ENCODE measurements at places on chromosomes 6 and 20.

GRCh38 chr6:137357263-137357947 is 136.8 kb downstream of the OLIG3 start:
- DNase-seq = no peak

GRCh38 chr20:14622796-14623195 is 285.4 kb upstream of the FLRT3 start:
- DNase-seq = no peak

GRCh38 chr6:88262332-88262731 is 96.2 kb upstream of the CNR1 start:
- DNase-seq = no peak

DNA sequence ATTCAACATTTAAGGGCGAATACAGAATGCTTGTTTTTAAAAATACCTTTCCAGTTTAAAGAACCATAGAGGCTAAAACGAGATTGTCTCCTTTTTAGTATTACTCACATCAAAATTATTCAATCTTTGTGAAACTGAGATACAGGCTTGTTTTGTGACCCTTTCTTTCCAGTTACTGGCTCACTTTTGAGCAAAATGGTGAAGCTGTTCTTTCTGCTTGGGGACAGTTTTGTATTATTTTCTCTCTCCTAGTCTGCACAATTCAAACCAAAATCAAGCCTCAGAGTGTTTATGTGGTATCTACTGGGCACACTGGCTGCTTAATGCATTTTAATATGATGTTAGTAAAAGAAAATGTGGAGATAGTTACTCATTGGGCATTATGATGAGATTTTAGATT is 36.5 kb downstream of the HIVEP1 start:
- no peak for DNase-seq

- DNase-seq = no peak
These were observed 51.0 kb upstream of the TFAP2A start for GRCh38 chr6:10465629-10466499.

GRCh38 chr6:4577406-4577805 is 198.8 kb upstream of the CDYL start:
- no peak for DNase-seq

GRCh38 chr20:25082498-25082873 is 545 bp upstream of the VSX1 start:
- DNase-seq = no peak

DNA sequence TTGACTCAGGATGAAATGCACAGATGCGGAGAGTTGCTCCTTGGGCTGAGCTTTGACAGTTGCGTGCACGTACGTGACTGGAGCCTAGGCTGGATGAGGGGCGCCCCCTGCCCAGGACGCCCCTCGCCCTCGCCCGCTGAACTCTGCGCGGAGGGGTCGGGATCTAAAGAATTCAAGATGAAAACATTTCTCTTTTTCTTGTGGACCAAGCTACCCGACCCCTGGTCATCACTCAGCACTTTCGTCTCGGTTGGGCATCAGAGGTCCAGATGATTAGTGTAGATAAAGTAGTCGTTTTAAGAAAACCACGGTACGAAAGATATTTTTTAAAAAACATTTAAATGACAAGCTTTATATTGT is 700 bp downstream of the DTD1 start:
- no peak for DNase-seq

DNA sequence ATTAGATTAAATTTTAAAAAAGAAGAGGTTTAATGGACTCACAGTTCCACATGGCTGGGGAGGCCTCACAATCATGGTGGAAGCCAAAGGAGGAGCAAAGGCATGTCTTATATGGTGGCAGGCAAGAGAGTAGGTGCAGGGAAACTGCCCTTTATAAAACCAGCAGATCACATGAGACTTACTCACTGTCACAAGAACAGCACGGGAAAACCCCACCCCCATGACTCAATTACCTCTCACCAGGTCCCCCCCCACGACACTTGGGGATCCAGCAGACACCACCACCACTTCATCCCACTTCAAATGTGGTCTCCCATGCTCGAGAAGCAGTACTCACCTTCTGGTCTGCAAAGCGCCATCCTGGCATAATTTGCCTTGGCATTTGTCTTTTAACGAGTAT is 24.6 kb downstream of the MTFR2 start:
- DNase-seq = no peak

- DNase-seq = no peak
These were observed 2.3 kb downstream of the MAS1 start for GRCh38 chr6:159893064-159893463.

DNA sequence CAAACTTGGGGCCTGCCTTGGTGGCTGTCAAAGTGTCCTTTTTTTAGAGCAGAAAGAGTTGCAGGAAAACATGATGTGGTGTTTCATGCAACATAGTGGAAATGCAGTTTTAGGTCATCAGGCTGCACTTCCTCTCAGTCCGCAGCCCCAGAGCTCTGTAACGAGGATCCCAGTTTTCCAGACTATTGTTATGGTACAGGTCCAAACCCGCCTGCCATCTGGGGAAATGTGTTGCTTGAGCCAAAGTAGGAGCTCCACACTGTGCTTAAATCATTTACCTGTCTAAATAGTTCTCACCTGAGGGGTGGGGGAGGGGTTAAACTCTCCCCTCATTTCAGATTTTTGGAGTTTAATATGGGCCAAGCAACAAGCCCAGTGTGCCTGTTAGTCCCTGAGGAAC is 59.8 kb downstream of the GOPC start:
- DNase-seq = no peak

DNA sequence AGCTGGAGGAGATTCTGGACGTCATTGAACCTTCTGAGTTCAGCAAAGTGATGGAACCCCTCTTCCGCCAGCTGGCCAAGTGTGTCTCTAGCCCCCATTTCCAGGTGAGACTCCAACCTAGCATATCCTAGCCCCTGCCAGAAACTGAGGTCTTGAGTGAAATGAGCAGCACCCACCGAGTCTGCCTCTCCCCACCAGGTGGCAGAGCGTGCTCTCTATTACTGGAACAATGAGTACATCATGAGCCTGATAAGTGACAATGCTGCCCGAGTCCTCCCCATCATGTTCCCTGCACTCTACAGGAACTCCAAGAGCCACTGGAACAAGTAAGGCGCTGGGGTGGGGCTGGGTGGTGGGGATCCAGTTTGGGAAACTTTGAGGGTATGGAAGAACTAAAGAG is 4.6 kb downstream of the MEA1 start:
- no peak for DNase-seq

- DNase-seq = no peak
These were observed 214.1 kb upstream of the HS3ST5 start for GRCh38 chr6:114556846-114557488.

- DNase-seq = no peak
These were observed 1168.4 kb upstream of the CITED2 start for GRCh38 chr6:140542863-140543262.

DNA sequence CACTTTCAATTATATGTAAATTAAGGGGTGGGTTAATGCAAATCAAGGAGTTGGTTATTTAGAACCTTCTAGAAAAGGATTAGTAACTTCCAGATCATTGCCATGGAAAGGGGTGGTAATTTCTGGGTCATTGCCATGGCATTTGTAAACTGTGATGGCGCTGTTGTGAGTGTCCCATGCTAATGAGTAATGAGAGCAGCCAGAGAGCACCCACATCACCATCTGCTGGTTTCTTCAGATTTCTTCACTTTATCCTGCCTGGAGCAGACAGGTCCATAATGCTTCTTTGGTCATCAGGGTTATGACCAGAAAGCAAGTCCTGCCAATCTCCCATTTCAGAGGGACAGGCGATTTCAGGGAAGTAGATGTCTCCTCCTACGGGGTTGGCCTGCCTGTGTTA is 311.3 kb upstream of the CNR1 start:
- no peak for DNase-seq

- DNase-seq = no peak
These were observed 115.9 kb downstream of the OTOR start for GRCh38 chr20:16864069-16864468.

DNA sequence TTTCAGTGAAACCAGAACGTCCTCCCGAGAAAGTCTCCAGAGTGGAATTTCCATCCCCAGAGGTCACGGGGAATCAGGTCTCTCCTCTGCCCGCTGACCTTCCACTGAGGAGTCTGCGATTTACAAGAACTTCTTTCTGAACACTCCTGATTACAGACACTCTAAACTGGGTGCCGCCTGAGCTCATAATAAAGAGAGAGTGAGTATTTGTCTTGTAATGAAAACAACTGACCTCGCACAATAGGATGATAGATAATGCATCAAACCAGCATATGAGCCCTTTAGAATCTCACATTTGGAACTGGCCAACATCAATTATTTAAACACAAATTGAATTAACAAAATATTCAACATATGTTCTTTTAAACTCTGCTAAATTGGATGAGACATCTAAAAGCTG is 47.5 kb downstream of the DLL1 start:
- DNase-seq = no peak

DNA sequence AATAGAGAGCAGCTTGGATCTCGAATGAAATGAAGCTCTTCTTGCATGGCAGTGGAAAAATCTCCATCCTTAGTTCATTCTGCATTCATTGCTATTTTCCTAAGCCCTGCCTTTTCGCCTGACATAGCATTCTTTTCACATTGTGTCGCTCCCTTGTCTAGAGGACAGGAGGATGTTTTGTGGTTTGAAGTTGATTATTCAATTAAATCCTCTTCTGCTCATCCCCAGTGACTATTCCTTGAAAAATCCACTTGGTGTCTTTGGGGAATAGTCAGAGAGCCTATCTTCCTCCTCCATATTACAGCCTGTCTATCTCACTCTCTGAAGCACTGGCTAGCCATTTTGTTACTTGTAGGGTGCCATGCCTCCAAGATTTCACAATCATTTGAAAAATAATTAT is 161.2 kb downstream of the KLHL32 start:
- DNase-seq = no peak

DNA sequence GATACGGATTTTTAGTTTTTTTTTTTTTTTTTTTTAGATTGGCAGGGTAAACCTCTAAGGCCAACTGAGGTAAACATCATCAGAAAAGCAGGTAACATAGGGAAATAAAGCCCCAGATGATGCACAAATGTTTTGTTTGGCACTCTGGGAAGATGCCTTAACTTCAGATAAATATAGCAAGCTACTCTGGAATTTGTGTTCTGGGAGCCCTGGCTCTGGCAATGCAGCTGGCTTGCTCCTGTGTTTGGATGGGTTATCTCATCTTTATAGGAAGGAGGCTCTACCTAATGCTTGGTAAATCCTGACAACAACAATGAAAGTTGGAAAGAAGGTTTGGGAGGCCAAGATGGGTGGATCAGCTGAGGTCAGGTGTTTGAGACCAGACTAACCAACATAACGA is 77.4 kb downstream of the GFOD1 start:
- DNase-seq = no peak

DNA sequence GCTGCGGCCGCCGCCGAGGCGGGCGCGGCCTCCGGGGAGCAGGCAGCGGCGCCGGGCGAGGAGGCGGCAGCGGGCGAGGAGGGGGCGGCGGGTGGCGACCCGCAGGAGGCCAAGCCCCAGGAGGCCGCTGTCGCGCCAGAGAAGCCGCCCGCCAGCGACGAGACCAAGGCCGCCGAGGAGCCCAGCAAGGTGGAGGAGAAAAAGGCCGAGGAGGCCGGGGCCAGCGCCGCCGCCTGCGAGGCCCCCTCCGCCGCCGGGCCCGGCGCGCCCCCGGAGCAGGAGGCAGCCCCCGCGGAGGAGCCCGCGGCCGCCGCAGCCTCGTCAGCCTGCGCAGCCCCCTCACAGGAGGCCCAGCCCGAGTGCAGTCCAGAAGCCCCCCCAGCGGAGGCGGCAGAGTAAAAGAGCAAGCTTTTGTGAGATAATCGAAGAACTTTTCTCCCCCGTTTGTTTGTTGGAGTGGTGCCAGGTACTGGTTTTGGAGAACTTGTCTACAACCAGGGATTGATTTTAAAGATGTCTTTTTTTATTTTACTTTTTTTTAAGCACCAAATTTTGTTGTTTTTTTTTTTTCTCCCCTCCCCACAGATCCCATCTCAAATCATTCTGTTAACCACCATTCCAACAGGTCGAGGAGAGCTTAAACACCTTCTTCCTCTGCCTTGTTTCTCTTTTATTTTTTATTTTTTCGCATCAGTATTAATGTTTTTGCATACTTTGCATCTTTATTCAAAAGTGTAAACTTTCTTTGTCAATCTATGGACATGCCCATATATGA is 3.2 kb downstream of the MARCKS start:
- no peak for DNase-seq

DNA sequence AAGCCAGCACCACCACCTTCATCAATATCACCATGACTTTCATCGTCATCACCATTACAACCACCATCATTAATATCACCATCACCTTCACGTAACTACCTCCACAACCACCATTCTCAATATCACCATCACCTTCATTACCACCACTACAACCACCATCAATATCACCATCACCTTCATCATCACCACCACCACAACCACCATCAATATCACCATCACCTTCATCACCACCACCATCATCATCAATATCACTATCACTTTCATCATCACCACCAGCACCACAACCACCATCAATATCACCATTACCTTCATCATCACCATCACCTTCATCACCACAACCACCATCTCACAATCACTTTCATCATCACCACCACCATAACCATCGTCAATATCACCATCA is 225.3 kb upstream of the SULF2 start:
- no peak for DNase-seq

GRCh38 chr6:28758046-28758817 is 165.6 kb downstream of the TRIM27 start:
- no peak for DNase-seq

DNA sequence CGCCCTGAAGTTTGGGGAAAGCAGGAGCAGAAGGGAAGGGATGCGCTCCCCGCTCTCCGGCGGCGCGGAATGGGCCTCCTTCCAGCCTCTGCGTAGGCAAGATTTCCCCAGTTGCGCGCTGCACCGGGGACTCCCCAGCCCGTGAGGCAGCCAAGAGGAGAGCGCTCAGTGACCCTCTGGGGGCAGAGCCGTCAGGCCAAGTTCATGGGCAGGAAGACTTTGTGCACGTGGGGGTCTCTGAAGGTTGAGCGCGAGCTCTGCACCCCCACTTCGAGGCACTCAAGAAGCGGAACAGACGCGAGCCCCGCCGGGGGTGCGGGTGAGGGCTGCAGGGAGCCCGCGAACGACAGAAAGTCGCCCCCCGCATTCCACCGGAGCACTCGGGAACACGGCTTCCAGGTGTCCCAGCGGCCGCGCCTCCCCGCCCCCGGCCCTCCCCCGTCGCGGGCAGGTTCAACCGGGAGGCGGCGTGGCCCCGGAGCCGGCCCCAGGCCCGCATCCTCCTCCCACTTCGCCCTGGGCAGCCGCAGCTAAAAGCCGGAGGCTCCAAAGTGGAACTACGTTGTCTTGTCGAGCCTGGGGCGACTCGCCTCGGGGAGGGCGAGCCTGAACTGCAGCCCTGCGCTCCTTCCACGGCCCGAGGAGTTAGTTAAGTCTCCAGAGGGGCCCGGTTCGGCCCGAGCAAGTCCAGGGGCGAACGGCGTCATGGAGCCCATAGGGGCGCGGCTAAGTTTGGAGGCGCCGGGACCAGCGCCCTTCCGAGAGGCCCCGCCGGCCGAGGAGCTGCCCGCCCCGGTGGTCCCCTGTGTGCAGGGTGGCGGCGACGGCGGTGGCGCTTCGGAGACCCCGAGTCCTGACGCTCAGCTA is at the start of gene PPP1R3G:
Gene PPP1R3G (plus strand): TSS at position 561 of the 867 bp plus-strand sequence. CDS start 145 bp downstream, at position 706.
- DNase-seq = no peak

GRCh38 chr6:15252195-15252594 is 6.3 kb downstream of the JARID2 start:
- no peak for DNase-seq

GRCh38 chr20:63248835-63249591 is 5.2 kb downstream of the NKAIN4 start:
- no peak for DNase-seq

- DNase-seq = no peak
These were observed 2.2 kb downstream of the PRRC2A start for GRCh38 chr6:31622684-31623091.

Measured in stimulated activated CD8-positive, alpha-beta memory T cell treated with anti-CD3 and anti-CD28 coated beads, Interleukin-15, amount 100 ng/mL, for 24 hours (primary cell).